Activated naive CD4-positive, alpha-beta T cell (primary cell): ENCODE measurements at places on chromosomes 13 and 19.

DNA sequence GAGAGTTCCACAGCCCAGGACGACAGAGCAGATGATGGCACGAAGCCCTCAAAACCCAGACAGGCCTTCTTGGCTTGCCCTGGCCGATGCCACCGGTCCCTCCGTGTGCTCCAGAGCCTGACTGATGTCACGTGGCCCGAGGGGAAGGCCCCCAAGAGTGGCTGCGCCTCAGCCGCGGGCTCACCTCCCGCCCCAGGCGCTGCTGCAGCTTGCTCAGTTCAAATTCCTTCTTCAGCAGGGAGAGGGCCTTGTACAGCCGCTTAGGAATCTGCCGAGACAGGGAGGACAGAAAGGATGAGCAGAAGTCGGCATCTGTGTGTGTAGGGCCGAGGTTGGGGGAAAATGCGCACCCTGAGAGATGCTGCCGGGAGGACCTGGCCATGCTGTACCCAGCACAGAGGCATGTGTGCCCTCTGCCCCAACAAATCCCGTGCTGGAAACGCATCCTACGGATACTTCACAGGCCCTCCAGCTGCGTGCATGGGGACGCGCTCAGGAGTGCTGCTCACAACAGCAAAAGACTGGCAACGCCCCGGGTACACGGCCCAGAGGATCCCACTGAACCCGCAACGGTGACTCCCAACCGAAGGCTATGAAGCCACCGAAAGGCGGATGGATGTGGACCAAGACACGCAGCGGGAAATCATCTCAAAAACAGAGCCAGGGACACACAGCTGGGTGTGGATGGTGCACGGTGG lies 12.9 kb downstream of the LONP1 start:
- no peak for DNase-seq

DNA sequence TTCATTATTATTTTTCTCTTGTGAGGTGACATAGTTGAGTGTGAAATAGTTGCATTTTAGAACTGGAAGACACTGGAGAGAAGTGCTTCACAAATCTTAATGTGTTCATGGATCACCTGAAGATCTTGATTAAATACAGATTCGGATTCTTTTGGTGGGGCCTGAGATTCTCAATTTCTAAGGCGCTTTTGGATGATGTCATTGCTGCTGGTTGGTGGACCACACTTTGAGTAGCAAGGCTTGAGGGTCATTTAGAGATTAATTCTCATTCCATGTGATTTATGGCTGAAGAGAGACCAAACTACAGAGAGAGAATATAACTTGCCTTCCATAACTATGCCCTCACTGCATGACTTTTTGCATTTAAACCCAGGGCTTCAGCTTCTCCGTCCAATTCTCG lies 27.2 kb downstream of the CEACAM8 start:
- no peak for DNase-seq

DNA sequence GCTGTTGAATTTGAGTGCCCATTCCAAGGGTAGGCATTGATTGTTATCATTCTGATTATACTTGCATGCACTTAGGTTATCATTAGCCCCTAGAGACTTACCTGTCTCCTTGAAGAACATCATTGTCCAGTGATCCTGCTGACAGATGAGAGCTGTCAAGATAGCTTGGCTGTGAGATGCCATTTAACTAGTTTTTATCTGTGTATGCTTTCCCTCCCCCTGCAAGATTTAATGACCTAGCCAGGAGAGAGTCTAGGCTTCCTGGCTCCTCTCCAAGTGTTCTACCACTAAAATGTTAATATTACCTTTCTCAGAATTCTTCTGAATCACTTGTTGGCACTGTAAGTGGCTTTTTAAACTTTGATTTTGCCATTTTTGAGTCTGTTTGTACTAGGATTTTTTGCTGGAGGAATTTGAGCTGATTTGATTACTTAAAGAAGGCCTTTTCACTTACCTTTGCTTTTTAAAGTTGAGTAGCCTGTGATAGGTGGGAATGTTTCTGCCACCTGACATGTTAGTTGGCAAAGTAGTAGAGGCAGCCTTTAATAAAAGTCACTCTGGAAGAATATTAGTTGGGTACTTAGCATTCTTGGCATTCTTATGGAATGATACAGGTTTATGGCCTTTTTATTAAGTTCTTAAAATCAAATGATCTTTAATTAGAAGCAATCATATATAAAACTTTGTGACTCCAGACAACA lies 41.1 kb downstream of the ARHGAP35 start:
- no peak for DNase-seq

DNA sequence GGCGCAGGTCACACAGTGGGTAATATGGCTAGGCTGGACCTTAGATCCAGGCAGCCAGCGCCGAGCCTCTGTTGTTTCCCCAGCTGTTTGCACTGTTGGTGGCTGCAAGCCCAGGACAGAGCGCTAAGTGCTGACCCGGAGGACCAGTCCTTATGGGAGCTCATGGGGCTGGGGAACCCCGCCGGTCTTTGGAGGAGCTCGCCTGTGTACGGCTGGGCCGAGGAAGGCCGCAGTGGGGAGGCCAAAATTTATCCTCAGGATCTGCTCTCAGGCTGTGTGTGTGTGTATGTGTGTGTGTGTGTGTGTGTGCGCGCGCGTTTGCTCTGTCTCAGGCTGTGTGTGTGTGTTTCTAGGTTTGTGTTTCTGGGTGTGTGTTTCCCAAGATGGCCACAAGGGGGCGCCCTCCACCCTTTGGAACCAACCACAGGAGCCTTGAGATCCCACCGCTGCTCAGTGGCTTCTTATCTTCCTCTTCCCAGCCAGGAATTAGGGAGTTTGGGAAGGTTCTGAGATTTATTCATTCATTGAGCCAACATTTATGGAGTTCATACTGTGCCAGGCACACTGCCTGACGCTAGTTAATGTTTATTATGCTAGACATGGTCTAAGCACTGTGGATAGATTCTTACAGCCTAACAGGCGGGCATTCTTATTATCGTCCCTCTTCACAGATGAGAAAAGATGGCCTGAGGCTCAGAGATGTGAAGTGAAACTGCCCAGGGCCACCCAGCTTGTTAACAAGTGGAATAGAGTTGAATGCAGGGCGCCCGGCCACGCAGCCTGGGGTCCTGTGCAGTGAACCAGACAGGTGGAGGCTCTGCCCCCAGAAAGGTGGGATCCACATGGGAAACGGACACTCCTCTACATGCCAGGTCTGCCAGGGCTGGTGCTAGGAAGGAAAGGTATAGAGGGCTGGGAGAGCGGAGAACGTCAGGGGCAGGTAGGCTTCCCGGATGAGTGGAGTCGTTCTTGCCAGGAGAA lies 13.0 kb downstream of the PGLYRP1 start:
- DNase-seq = peak; percentile 26

GRCh38 chr19:37251308-37252229 lies 33.6 kb downstream of the ZNF383 start:
- no peak for DNase-seq

GRCh38 chr13:98508280-98508679 lies 68.6 kb downstream of the STK24 start:
- DNase-seq = no peak

GRCh38 chr19:48310227-48310626 lies 15.1 kb upstream of the EMP3 start:
- DNase-seq = no peak

GRCh38 chr13:44768239-44768638 lies 192.1 kb upstream of the TSC22D1 start:
- no peak for DNase-seq

GRCh38 chr19:40613690-40614621 lies 12.8 kb downstream of the LTBP4 start:
- DNase-seq = peak; percentile 84

DNA sequence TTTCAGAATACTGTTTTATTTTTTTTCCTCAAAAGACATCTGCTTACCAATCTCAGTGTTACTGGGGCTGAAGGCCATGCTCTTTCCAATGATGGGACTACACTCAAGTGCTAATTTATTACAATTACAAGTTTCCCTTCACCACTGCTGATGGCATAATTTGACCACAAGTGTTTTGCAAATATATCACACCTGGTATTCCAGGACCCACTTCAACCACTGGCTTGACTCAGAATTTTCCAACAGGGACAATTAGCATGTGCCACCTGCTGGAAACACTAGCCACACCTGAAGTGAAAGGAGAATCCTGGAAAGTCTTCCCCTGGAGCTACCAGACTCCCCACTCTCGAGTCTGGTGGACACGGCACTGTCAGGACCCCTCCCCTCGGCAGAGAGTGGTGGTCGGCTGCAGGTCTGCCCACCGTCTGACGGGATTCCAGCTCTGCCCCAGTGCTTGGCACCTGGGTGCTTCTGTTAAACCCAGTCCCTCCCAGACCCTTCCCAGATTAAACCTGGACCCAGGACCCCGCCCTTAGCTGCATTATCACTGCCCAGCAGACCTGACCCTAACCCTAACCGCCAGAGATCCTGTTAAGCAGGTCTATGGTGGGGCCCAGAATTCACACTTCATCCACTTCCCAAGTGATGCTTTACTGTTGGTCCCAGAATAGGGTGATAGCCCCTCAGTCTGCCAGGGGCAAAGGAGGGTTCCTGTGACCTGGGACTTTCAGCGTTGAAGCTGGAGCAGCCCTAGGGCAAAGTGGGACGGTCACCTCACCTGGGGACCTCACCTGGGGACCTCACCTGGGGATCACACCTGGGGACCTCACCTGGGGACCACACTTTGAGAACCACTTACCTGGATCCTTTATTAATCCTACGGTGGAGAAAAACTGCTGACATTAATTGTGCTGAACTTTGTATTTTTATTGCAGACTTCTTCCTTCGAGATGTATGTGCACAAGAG lies 17.6 kb upstream of the RASA3 start:
- DNase-seq = no peak

GRCh38 chr13:36417331-36417730 lies 15.0 kb upstream of the CCNA1 start:
- DNase-seq = no peak

DNA sequence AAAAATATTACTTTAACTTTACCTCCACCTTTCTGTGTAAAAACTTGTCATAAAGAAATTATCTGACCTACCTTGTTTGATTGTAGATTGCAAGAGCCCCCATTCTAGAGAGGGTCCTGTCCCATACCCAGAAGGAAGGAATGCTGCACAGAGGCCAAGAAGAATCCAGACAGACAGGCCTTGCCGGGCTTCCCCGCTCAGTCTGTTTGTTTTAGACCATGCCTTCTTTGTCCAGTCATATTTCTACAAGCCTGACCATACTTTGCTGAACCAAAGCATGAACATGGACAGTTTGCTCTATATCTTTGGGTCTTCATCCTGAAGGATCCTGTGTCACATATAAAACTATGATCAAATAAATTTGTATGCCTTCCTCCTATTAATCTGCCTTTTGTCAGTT lies 95.8 kb upstream of the MYCBP2 start:
- DNase-seq = no peak

- DNase-seq = no peak
Observed at GRCh38 chr13:110334256-110334655, 27.2 kb downstream of the COL4A2 start.

GRCh38 chr19:11423164-11423790 lies 4.2 kb upstream of the RGL3 start:
- no peak for DNase-seq

DNA sequence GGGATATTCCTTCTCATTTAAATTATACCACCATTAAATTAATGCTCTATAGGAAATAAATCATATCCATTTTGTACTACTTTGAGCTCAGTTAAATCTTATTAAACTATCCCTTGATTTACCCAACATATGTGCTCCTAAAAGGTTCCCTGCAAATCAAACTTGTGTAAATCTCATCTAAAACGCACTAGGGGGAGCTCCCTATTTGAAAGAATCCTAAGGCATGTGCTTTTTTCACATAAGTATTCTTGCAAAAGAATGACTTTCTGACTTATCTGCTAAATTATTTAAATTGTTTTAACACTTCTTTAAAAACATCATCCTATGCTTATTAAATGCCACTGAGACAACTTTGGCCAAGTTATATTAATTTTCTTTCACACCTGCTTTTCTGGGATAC lies 7.9 kb downstream of the INTS6 start:
- no peak for DNase-seq

DNA sequence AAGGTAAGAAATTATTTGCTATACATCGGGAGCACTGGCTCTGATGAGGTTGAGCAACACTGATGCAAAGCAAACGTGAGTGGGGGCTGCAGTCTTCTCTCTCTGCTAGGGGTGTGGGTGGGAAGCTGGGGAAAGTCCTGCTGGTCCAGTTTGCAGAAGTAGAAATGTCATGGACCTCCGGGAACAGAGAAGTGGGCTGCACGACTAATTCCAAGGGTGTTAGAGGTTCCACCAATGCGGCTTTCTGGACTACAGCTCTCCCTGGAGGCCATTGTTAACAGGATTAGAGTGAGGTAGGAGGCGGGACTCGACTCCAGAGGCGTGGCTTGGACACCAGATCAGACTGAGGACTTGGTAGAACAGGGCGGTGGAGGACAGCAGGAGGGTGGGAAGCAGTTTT lies 5.7 kb upstream of the FBXO27 start:
- no peak for DNase-seq

DNA sequence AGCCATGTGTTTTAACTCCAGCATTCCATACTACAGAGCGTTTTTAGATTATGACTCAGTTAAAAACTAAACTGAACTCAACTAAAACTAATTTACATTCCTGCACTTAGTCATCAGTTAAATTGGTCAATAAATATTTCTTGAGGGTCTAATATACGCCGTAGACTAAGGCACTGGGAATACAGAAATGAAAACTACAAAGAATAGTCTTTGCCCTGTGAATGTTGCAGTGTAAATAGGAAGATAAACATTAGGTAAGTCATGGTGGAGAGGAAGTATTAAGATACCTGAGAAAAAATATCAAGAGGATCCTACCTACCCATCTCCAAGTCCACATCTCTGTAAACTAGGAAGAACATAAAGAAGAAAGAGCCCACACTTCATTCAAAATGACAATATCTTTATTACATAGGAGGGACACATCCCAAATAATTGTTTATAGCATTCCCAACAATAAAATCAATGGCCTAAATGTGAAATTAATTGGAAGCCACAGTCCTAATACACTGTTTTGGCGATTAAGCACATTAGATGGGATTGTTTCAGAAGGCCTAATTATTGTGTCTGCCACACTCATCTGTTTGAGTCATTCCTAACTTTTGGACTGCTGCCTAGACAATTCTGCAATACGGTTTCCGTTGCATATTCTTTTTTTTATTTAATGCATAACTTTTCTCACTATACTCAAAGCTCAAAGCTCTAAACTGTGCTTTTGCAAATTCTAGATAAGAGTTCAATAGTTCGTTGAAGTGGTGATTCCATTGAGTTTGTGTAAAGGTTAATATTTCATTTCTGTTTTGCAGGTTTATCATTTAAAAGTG lies 52.9 kb downstream of the MBNL2 start:
- DNase-seq = no peak

- DNase-seq = peak; percentile 65
Observed at GRCh38 chr19:46487802-46488445, 7.7 kb downstream of the PNMA8B start.

GRCh38 chr13:99307247-99307646 lies at the start of gene GPR183:
TSS of gene GPR183 (minus strand) at chr13:99307399. CDS start at chr13:99296145, 11,254 bp downstream.
- no peak for DNase-seq

GRCh38 chr19:4922530-4923275 lies 13.4 kb downstream of the UHRF1 start:
- no peak for DNase-seq

- DNase-seq = no peak
Observed at GRCh38 chr19:10321874-10322835, 6.3 kb upstream of the FDX2 start.

- DNase-seq = no peak
Observed at GRCh38 chr19:2750808-2751437, 11.1 kb upstream of the SLC39A3 start.
